CD4-positive, alpha-beta T cell treated with Interleukin-6 for 4 hours (primary cell): ENCODE measurements at places on chromosomes 12 and 14.

GRCh38 chr12:13135371-13136178 lies 32.1 kb upstream of the GSG1 start:
- no peak for DNase-seq

DNA sequence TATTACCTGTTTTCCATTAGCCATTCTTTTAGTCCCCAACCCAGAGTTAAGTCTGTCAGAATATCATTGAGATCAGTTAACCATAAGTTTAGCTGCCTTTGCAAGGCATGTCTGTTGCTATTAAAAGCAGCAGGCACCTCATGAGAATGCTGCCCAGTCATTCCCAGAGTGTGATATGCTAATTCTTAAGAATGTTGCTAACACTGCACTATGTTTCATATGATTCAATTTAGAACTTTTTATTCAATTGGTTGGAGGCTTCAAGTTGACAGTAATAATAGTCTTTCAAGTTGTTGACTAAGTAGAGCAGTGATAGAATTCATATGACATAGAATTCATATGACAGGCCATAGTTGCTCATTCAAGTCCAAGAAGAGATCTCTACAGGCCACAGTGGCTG lies 292.3 kb downstream of the FUT8 start:
- no peak for DNase-seq

DNA sequence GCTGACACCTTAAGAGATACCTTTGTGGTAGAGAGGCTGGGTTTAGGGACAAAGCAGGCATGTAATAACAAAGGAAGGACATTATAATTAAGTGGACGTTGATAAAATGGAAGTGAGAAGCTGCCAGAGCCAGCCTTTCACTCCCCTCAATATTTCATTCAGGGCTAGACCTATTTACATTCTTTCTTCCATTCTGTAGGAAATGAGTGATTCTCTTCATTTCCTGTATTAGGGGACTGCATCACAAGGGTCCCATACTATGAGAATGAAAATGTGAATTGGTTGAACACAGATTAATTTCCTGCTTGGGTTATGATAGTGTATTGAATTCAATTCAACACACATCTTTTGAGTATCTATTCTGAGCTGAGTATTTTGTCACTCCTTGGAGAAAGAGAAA lies 143.0 kb downstream of the OTOGL start:
- DNase-seq, result no peak

DNA sequence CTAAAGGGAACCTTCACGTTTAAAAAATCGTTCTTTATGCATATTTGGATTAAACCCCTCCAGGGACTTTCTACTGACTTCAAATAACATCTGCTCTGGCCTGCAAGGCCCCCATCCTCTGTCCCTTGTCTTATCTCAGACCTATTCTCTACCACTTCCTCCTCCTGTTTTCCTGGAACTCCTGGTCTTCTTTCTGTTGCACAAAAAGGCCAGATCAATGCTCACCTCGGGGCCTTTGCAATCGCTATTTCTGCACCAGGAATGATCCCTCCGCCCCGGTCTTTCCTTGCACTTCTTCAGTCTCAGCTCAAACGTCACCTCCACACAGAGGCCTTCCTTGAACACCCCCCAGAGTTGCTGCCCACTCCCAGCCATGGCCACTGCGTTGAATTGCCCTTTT lies 57.6 kb upstream of the BEGAIN start:
- DNase-seq, result no peak

- DNase-seq, result no peak
Observed at GRCh38 chr12:103422328-103422727, 73.4 kb downstream of the C12orf42 start.

DNA sequence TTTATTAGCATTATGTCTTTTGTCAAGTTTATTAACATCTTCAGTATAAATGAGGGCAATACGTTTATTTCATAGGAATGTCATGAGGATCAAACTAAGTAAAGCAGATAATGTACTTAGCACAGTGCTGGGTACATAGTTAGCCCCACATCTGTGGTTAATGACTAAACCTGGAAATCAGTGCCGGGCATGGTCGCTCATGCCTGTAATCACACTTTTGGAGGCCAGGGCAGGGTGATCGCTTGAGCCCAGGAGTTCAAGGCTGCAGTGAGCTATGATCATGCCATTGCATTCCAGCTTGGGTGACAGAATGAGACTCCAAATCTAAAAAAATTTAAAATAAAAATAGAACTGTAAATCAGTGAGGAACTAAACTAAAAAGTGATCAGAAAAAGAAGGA lies 44.8 kb upstream of the GUCY2C start:
- no peak for DNase-seq

GRCh38 chr12:40730281-40730680 lies 38.0 kb downstream of the CNTN1 start:
- no peak for DNase-seq

- no peak for DNase-seq
Observed at GRCh38 chr14:78519863-78520262, 349.7 kb downstream of the NRXN3 start.

- DNase-seq, result no peak
Observed at GRCh38 chr14:64646103-64646502, 58.1 kb upstream of the PLEKHG3 start.

GRCh38 chr12:106953352-106954250 lies 2.1 kb upstream of the TMEM263 start:
- no peak for DNase-seq

DNA sequence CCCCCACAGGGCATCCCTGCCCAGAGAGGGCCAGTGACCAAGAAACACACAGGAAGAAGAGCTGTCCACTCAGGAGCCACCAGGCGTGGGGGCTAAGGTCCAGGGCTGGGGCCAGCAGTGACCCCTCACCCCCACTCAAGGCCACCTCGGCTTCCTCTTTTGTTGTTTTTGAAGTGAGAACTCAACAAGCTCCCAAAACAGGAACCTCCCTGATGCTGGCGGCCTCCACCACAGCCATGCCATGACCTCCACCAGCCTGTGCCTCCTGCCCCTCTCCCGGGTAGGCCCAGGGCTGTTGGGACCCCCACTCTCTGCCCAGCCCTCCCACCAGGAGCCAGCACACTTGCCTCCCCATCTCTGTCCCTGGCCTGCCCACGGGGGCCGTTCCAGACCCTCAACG lies 7.8 kb downstream of the AKT1 start:
- no peak for DNase-seq

GRCh38 chr14:54890788-54891187 lies 11.8 kb downstream of the GCH1 start:
- no peak for DNase-seq

- no peak for DNase-seq
Observed at GRCh38 chr12:104600790-104601739, 144.3 kb downstream of the CHST11 start.

GRCh38 chr12:69949311-69950002 lies 124.4 kb downstream of the MYRFL start:
- DNase-seq, result no peak

GRCh38 chr14:100386121-100386520 lies 63.0 kb downstream of the SLC25A47 start:
- DNase-seq, result no peak

DNA sequence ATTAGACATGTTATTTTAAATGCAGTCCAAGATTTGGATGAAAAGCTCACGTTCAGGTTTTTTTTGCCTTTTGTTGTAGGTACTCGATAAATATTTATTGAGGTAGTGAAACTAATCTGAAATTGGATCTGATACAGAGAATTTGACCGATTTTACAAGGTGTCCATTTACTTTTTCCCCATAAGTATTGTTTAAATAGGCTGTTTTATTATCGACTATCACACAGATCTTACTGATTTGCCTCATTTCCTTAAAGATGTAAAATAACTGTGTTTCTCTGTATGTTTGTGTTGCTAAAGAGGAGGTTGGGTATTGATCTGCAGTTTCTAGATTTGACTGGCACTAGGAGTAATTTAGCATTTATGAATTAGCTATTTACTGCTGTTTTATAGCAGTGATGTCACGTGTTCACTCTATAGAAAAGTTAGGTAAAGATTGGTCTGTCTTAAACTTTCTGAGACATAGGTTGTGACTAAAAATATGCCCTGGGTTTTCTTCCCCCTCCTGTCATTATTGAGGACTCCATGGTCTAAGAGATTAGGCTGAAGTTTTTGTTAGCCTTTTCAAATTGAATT lies 3.5 kb downstream of the RAP1B start:
- no peak for DNase-seq

GRCh38 chr12:15688202-15688736 lies 100.9 kb downstream of the EPS8 start:
- no peak for DNase-seq

DNA sequence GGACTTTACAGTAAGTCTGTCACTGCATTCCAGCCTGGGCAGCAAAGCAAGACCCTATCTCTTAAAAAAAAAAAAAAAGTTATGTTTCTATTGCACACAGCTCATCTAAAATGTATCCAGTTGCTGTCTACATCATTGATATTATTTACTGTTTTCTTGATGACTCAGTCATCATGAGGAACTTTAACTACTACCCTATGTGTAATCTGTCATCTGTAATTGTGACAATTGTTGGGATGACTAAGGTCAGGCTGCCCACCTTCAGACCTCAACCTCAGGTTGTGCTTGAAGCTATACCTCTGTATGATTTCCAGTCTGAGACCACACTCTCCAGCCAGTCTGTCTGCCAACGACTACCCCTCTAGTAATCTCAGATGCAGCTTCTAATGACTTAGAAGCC lies 15.3 kb downstream of the PPP1R13B start:
- no peak for DNase-seq

DNA sequence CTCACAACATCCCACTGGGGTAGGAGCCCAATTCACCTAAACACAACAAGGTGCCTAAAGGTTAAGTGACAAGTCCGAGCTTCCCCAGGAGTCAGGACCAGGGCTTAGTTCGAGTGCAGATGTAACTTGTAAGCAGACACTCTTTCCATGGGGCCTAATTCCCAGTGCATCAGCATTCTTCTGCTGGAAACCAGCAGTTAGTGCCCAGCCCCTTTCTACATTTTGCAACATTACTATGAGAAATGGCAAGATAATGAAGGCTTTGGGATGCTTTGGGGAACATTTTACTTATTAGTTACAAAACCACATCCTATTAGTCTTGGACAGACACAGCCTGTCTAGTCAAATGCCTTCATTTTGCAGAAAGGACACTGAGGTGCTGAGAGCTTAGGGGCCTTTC lies 179.8 kb downstream of the CALM1 start:
- DNase-seq, result no peak

- DNase-seq, result no peak
Observed at GRCh38 chr14:92863286-92864080, 59.5 kb upstream of the CHGA start.

DNA sequence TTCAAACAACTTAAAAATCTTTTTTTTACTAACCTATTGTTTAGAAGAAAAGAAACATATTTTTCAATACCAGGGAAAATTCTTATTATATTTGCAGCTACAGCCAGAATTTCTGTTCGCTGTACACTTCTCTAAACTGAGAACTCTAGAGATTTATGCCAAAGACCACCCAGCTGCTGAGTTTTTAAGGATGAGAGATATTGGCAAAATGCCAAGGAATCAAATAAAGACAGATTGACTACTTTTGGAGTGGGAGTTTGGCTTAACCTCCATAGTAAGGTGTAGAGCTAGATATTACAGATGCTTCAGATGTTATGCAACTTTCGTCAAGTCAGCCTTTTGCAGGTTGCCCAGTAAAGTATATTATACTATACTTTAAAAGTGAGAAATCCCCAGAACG lies 71.8 kb downstream of the TTLL5 start:
- DNase-seq, result no peak

DNA sequence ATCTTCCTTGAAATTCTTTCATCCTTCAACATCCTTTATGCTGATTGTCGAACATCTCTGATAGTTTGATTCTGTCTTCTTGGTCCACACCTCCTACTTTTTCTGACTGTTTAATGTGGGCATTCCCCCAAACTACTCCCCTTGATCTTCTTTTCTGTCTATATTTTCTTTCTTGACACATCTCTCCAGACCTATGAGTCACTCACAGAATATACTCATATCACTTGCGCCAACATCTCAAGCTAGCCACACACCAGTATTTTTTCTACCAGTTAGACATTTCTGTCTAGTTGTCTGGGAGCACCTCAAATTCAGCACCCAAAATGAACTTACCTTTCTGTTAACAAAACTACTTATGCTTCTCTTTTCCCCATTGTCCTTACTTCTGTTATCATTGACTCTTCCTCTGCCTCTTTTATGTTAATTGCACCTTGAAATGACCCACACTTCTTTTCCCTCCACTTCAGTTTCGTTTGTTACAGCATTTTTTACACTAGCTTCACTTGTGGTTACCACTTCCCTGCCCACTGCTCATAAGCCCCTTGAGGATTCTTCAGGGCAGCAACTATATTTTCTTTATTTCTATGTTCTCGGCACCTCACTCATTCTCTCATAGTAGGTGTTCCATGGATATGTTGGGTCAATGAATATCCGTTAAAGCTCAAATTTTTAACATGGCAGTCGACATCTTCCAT lies 33.5 kb downstream of the TSHR start:
- DNase-seq, result no peak

DNA sequence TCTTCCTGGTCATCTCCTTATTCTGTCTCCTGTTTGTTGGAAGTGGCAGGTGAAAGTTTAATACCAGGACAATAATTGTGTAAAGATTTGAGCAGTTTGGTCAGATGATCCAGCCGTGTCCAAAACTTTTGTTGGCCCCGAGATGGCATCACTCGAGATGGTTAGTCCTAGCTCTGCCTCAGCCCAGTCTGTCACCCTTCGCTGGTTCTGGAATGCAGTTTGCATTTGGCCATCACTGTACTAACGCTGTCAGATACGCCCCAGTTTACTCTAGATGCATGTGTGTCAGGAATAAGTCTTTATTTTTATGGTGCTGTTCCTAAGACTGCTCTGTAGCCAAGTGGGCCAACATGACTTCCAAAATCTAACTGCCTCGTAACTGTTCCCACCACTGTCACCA lies 79.6 kb downstream of the MOK start:
- no peak for DNase-seq

- no peak for DNase-seq
Observed at GRCh38 chr14:72774141-72774540, 119.8 kb downstream of the DPF3 start.

DNA sequence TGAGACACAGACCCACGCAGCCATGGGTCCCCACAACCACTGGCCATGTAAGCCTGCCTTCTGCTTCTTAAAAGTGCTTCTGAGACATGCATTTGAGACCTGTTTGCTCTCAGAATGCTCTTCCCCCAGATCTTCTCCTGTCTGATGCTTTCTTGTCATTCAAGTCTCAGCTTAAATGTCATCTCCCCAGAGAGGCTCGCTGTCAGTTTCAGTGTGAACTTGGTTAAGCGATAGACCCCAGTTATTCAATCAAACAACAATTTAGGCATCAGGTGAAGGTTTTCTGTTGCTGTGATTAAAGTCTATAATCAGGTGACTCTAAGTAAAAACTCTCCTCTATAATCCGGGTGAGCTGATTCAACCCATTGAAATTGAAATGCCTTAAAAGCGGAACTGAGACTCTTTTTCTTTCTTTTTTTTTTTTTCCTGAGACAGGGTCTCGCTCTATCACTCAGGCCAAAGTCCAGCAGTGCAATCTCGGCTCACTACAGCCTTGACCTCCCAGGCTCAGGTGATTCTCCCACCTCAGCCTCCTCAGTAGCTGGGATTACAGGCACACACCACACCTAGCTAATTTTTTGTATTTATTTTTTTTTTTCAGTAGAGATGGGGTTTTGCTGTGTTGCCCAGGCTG lies 123.4 kb downstream of the KSR2 start:
- no peak for DNase-seq

GRCh38 chr12:120763250-120763649 lies 37.6 kb downstream of the ACADS start:
- DNase-seq, result no peak

GRCh38 chr12:45212064-45212463 lies 3.8 kb upstream of the ANO6 start:
- DNase-seq, result no peak
